ENCODE measurements at places on chromosomes 3 and 15.

DNA sequence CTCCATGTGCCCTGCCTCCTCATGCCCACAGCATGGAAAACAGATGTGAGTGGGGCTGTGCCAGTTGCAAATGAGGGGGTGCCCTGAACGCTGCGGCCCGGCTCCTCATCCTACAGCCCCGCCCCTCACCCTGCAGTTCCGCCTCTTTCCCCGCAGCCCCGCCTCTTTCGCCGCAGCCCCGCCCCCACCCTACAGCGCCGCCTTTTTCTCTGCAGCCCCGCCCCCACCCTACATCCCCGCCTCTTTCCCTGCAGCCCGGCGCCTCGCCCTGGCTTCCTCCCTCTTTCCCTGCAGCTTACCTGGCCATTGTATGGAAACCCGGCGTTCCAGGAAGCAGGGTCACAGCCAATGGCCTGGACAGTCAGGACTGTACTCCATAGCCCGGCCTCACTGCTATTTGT is 284.9 kb downstream of the TLE3 start:
- no peak for DNase-seq

DNA sequence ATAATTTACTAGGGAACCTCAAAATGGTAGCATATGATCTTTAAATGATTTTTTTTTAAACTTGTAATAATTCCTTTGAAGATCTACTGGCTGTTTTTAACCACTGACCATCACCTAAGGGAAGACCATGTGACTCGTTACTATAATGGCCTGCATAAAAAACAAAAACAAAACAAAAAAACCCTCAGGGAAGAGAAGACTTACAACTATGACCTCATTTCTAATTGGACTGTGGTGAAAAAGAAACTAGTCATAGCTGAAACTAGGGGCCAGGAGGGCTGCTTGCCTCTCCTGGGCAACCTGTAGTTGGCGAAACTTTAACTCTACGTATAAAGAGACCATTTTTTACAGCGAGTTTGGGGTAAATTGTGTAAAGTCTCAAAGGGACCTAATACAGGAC is 23.0 kb downstream of the PAQR9 start:
- no peak for DNase-seq

DNA sequence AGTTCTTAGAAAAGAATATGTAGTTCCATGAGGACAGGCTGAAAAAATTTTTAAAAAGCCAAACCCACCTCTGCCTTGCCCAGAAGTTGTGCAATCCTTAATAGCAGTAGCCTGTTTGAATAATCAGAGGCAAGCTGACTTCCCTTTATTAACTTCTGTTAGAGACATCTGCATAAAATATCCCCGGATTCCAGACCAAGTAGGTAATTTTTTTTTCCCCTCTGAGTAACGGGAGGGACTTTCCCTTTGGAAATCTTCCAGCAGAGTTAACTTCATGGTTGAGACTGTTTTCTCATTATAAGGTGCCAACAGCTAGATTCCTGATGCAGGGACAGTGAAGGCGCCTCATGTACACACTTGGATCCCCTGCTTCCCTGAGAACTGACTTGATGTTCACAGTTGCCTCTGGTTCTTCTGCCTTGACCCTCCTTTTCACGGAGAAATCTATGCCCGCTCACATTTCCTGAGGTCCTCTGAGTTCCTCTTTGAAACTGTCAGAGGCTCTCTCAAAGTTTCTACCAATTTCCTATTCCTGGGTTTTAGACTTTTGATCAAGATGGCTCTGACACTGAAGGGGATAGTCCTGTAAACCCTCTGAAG is 227.6 kb upstream of the BHLHE40 start:
- DNase-seq, result peak; percentile 64

DNA sequence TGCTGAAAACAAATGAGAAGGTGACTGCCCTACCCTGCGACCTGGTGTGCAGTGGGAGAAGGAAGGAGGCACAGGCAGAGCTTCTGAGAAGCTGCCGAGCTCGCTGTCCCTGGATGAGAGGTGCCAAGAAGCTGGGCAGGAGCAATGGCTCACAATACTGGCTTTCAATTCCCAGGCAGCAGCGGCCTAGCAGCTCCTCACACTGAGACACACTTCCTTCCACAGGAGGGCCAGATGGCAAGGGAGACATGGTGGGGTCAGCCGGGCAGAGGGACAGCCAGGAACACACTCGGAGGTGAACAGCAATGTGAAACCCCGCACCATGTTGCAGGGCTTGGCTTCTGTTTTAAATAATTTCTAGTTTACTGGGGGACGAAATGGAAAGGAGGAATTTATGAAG is 314.6 kb downstream of the EPHB1 start:
- DNase-seq, result no peak

GRCh38 chr15:44735482-44736180 is 697 bp upstream of the TRIM69 start:
- no peak for DNase-seq

DNA sequence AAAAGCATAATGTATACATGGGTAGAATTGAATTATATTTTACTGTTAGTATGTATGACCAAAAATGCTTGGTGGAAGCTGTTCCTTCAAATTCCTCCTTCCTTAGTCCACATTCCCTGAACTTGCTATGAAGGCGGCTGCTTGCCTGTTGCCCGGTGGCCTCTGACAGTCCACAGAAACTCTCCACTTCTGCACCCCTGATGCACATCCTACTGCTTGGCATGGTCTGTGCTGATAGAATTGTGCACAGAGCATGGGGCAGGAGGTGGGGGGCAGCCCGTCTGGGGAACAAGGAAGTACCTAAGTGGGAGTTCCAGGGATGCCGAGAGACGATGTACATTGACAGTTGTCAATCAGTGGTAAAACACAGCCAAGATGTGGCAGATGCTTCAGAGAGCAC is 33.7 kb upstream of the GABRB3 start:
- no peak for DNase-seq

DNA sequence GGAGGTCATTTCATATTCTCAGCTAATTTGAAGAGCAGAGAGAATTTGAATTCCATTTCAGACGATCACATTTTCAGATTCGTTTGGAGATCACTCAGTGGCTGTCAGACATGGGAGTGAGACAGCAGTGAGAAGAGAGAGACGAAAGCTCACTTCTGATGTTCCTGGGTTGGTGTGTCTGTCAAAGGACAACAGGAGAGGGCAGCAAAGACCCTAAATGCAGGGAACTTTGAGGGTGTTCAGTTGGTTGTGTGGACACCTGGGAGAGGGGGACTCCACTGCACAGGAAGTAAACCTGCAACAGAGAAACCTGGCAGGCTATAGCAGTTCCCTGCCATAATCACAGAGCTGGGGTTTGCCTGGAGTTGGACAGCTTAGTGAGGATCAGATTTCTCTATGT is 675.1 kb downstream of the SQOR start:
- no peak for DNase-seq

- no peak for DNase-seq
These were observed 21.6 kb downstream of the CPN2 start for GRCh38 chr3:194329583-194329965.

- DNase-seq, result no peak
These were observed 2.6 kb downstream of the RBMS3 start for GRCh38 chr3:29283231-29284119.

DNA sequence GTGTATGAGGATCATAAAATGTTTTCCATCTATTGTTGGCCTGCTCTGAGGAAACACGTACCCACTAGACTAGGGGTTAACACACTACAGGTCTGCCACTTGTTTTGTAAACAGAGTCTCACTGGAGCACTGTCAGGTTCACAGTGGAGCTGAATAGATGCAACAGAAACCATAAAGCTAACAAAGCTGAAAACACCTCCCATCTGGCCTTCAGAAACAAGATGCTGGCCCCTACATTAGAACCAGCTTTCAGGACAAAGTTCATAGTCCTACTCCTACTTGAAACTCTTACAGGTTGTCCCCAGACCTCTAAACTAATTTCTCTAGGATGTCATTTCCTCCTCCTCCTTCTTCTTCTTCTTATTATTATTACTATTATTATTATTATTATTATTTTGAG is 42.3 kb downstream of the SNX4 start:
- no peak for DNase-seq

DNA sequence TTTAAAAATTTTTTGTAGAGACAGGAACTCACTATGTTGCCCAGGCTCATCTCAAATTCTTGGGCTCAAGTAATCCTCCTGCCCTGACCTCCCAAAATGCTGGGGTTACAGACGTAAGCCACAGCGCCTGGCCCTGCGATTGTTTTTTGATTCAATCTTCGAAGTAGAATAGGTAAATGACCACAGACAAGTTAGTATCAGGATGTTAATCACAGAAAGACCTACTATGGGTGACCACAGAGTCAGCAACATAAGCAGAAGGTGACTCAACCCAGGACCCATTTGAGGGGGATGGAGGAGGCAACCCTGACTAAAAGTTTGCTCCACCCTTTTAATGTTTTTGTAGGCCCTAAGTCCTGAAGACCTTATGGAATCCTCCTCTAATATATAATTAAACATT is 10.0 kb upstream of the USP3 start:
- DNase-seq, result no peak

Data from fibroblast of gingiva (primary cell).